ENCODE measurements at places on chromosomes 5 and 9. TPM values are rescaled to one million over a fixed set of nuclear protein-coding genes. Genes with fewer than 3 reads are reported as not detected.
A peak's percentile ranks its signal among the peaks of the same experiment; 100 is the strongest.

The PDCD1LG2 gene
- 3.0 TPM for total RNA-seq

GRCh38 chr9:12863618-12864017 is 88.8 kb downstream of the LURAP1L start:
- no peak for DNase-seq

DNA sequence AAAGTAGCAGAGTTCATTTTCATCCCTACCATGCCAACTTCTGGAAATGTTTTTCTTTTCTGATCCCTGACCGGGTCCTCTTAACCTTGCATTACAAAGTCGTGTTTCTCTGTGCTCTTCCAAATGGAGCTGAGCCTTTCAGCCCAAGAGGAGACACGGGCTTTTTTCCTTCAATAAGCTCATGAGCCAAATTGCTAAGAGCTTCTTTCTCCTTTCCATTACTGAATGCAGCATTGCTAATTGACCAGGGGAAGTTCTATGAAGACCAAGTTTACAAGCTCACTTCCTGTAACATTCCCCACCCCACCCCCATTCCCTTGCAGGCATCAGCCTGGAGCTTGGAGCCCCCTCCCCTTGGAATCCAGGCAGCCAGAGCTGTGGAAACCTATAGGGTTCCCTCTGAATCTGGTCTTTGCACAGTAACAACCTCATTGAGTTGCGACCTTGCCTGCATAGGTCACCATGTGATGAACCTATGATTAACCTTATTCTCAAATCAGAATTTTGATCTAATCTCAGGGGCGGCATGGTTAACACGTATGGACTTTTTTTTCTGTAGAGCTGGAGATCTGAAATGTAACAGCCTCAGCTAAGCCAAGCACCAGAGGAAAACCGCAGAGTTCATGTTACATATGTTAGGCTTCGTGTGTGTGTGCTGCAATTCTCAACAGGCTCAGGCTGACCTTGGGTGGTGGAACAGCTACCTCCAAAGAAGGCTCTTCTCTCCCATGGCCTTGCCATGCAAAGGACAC is 395.7 kb upstream of the ZNF462 start:
- no peak for DNase-seq

DNA sequence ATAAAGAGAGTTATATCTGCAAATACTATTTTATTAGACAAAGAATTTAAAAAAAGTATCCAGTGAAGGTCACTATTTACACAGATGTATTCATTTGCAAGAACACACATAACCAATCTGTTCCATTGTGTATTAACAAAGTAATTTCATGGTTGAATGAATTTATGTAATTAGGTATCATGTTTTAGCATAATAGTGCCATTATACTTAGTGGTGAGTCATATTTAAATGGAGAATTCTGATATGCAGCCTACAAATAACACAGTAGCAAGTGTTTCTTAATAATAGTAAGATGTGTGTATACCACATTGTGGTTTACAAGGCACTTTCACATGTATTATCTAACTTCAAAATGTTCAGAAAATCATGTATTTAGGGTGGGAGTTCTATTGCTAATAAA is 1028.5 kb upstream of the ACO1 start:
- no peak for DNase-seq

DNA sequence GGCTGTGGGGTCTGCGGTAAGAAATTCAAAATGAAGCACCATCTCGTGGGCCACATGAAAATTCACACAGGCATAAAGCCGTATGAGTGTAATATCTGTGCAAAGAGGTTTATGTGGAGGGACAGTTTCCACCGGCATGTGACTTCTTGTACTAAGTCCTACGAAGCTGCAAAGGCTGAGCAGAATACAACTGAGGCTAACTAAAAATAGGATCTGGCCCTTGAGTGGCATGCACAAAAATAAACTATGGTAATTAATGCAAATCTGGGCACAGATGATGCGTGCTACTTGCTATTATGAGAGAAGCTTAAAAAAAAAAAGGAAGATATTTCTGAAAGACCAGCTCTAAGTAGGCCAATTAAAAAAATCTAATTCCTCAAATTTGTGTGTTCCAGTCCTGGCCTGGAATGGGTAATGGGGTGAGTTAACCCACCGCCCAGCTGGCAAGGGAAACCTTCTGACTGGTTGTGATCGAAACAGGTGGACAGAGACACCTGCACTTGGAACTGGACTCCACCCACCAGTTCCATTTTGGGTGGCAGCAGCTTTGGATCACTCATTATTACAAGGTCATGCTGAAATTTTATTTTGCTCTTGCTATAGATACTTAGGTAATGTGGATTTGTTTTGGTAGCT is 26.6 kb upstream of the ZBTB34 start:
- no peak for DNase-seq

DNA sequence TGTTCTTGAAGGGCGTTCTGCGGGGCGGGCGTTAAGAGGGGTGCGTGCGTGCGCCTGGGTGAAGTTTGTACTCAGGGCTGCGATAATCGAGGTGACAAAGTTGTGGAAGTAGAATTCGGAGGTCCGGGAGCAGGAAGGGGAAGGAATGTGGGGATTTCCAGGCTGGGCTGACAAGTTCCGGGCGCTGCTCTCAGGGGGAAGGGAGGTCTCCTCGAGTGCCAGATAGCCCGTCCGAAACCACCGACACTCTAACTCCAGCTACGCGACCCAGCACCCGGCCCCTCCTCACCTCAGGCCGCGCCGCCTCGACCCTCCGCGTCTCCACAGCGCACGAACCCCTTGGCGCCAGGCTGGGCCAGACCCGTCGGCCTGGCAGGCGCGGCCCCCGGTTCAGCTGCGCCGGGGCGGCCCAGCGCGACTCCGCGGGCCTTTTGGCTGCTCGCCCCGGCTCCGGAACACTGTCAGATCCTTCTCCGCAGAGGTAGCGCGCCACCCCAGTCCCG is at the start of gene IL6ST:
TSS of gene IL6ST (minus strand) at position 469 of the 503 bp plus-strand sequence. CDS start 18,685 bp downstream, outside the sequence.
- peak; percentile 77 for DNase-seq

Measured in heart left ventricle (tissue), 16 donors.